Choroid plexus epithelial cell (primary cell): ENCODE measurements at places on chromosomes 2 and 18.

DNA sequence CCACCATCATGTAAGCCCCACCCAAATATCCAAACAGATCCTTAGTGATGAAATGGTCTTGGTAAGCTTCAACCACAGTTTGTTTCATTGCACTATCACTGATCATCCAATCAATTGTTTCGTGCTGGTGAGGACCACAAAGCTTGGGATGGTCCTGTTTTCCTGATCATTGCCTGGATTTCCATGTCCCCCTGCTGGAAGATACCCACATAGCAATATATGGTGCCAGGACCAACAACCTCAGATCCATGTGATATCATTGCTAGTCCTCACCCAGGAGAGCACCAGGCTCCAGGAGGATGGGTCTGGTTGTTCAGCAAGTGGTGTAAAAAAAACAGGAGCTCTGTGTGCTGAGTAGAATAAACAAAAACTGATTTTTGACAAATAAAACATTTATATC, 206.5 kb upstream of the SH3BP4 start:
- DNase-seq, result no peak

DNA sequence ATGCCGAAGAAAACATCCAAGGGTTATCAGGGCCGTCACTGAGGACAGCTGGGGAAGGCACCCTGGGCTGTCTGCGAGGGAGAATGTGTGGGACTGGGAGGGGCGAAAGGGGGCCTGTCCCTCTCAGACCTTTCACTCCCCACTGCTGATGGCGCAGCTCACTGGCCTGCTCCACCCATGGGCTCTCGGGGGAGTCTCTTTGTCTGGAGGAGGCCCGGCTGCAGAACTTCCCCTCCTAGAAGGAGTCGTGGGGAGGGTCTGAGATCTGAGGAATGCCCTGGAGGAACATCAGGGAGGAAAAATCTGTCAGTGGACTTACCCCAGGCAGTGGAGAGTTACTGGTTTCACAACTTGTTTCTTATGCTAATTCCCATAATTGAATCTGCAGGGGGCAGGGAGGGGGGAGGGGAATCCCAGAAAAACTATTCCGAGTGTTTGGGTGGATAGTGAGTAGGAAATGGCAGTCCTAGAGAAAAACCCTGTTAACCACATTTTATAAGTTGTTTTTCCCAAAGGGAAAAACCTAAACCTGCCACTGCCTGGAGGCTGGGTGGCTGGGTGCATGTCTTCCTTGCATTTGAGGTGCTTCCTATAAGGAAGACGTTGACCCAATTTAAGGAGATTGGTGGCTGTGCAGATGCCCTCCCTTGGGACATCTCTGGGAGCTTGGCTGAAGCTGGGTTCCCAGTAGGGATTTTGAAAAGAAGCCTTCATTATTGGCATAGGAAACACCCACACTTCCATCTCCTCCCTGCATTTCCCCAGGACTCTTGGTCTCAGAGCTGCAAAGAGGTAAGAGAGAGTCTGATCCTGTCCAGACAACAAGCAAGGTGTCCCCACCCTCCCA, 11.7 kb upstream of the SEMA4C start:
- DNase-seq, result peak; percentile 21

DNA sequence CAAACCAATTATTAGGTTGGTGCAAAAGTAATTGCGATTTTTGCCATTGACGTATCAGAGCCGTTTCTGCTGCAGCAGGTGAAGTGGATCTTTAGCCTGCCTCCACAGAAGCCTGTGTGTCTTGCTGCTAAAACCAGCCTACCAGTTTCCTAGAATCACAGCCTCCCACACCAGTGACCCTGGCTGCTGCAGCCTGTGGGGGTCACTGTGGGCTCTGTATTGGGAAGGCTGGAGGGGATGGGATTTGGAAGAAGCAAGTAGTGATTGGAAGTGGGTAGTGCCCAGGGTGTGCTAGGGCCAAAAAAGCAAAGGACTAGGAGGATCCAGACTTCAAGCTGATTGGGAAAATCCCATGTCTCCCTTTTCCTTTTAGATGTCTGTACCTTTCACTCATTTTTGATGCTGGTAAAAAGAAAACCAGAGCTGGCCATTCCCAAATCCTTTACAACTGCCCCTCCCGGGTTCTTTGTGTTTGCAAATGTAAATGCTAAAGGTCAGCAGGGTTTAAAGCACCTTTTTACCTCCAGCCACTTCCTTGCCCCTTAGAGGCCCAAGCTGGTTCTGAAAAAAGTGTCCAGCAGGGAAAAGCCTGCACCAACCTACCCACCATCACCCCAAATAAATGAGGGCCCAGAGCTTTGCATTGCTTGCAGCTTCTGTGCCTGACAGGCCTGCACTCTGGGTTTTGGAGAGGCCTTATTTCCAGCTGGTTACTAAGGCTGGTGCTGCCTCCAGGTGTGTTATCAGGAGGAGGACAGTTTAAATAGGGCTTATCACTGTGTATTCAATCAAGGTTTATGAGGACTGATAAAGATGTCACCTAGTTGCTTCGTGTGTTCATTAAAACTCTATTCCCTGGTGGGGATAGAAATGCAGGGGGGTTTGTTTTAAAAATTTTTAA, 172.0 kb downstream of the MIB1 start:
- no peak for DNase-seq

DNA sequence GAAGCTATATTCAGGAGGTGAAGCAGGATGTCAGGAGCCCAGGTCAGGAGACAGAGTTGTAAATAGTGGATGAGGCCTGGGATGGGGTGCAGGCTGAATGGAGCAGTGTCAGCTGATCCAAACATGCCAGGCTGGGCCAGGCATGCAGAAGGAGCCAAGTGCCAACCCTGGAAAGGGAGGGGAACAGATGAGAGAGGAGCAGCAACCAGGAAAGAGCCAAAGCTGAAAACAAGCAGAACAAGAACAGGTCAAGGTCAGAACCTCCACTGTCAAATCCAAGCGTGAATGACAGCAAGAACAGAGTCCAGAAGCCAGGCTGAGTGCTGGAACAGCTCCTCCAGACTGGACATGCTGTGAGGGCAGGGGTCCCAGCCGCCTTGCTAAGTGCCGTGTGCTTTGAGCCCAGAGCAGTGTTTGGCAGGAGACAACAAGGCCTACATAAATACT, 49.2 kb upstream of the PPP1CB start:
- no peak for DNase-seq

GRCh38 chr2:150528861-150529801, 41.7 kb upstream of the RND3 start:
- DNase-seq, result peak; percentile 88

GRCh38 chr2:85584354-85584856, at the start of gene VAMP5:
TSS of gene VAMP5 (plus strand) at chr2:85584431. CDS start at chr2:85584491, 60 bp downstream.
- no peak for DNase-seq

GRCh38 chr2:144663207-144663606, 143.3 kb upstream of the ZEB2 start:
- no peak for DNase-seq

DNA sequence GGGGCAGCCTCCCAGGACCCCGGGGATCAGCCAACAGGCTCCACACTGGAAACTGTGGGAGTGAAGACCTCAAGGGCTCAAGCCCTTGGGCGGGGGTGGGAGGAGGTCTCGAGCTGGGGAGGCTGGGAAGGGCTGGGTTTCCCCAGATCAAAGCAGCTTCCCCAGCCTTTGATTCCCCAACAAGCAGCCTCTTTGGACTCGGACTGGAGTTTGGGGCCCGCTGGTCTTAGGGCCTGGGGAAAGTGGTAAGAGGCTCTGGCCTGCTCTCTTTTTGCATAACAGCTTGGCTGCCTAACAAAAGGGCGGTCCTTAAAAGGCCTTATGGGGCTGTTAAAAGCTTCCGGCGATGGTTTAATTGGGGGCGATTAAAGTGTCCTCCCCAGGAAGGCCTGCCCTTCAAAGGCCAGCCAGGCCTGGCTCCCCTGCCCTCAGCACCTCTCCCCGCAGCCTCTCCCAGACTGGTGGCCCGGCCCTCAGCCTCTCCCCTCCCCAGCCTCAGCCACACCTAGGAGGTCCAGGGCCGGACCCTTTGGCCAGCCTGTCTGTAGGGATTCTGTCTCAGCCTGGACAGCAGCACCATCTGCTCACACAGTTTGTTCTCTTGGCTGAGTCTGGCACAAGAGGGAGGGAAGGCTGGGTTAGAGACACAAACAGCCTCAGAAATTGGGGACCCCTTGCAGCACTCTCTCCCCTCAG, 39.6 kb downstream of the ZFP36L2 start:
- no peak for DNase-seq
